ENCODE measurements at places on chromosomes 11 and 22.
A peak's percentile ranks its signal among the peaks of the same experiment; 100 is the strongest.

DNA sequence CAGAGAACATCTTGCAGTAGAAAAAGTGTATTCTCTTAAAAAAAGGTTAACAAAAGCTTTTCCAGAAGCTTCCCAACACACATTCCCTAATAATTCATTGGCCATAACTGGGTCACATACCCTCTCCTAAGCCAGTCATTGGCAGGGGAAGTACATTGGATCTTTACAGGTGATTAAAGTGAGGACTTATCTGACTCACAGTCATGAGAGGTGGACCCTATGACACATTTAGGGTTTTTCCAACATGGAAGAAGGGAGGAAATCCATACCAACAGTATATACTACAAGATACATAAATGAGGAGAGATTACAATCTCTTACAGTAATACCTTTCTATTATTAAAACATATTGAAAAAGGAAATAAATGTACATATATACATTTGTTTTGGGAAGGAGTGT, 72.2 kb downstream of the CCDC73 start:
- H3K4me3 ChIP-seq = no peak overlapping the region
- no peaks in the 10 kb centered on the region for H3K4me1 ChIP-seq
- H3K27ac ChIP-seq = no peak overlapping the region
- H3K36me3 ChIP-seq = no peaks in the 10 kb centered on the region
- H3K27me3 ChIP-seq = no peaks in the 10 kb centered on the region
- no peak for DNase-seq

DNA sequence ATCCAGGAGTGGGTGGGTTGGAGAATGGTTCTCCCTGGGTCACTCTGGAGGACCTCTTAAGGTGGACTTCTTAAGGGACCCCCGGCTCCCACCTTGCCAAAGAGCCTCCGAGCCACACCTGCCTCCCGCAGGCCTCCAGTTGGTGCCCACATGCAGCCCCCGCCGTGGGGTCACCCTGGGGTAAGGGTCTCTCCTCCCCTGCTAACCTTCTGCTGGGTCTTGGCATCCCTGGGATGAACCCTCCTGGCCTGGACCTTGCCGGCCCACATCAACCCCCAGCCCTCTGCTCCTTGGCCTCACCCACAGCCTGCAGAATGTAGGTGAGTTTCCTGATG, 12.5 kb upstream of the MUC6 start:
- no peaks in the 10 kb centered on the region for H3K36me3 ChIP-seq
- no peak overlapping the region for H3K27ac ChIP-seq
- no peaks in the 10 kb centered on the region for H3K27me3 ChIP-seq
- H3K4me1 ChIP-seq = no peaks in the 10 kb centered on the region
- no peak overlapping the region for H3K4me3 ChIP-seq

DNA sequence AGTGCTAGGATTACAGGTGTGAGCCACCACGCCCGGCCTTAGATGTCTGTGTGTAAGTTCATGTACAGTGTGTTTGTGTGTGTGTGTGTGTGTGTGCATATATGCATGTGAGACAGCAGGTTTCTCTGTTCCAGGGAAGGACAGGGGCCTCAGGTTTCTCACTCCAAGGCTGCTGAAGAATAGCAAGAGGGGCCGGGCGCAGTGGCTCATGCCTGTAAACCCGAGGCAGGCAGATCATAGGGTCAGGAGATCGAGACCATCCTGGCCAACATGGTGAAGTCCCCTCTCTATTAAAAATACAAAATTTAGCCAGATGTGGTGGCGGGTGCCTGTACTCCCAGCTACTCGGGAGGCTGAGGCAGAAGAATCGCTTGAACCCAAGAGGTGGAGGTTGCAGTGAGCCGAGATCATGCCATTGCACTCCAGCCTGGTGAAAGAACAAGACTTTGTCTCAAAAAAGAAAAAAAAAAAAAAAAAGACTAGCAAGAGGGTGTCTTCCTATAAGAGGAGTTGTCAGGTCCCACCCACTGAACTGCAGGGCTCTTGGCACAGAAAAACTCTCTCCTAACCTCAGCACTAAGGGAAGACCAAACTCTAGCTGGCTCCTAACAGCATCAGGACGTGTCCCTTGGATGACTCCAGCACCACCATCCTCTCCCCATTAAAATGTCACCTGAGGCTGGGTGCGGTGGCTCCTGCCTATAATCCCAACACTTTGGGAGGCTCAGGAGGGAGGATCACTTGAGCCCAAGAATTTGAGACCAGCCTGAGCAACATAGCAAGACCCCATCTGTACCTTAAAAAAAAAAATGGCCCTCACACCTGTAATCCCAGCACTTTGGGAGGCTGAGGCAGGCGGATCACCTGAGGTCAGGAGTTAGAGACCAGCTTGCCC, 40.0 kb downstream of the TST start:
- H3K4me1 ChIP-seq = no peaks in the 10 kb centered on the region
- H3K27me3 ChIP-seq = no peaks in the 10 kb centered on the region
- no peak overlapping the region for H3K27ac ChIP-seq
- no peak overlapping the region for H3K4me3 ChIP-seq

DNA sequence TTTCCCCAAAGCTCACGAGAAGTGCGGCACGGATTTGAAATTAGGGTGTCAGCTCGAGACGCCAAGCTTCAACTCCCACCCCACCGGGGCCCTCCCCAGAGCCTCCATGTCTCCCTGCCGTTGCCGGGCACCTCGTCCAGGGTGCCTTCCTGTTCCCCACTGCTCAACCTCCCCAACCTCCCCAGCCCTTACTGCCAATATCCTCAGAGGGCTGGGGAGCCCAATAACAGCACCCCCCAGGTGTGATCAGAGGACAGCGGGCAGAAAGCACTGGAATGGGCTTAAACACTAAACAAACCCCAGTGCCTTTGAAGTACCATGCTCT, 1336.4 kb downstream of the TBC1D22A start:
- no peak for DNase-seq
- no peaks in the 10 kb centered on the region for H3K27me3 ChIP-seq
- H3K27ac ChIP-seq = no peak overlapping the region
- peaks cover 10% of the 10 kb centered on the region for H3K4me1 ChIP-seq
- peak overlapping the region; percentile 3 for H3K4me3 ChIP-seq

GRCh38 chr22:43446037-43446803, 34.4 kb downstream of the MPPED1 start:
- H3K27ac ChIP-seq = no peak overlapping the region
- no peak overlapping the region for H3K4me3 ChIP-seq
- H3K27me3 ChIP-seq = no peaks in the 10 kb centered on the region
- no peaks in the 10 kb centered on the region for H3K4me1 ChIP-seq
- no peaks in the 10 kb centered on the region for H3K36me3 ChIP-seq

Data from naive thymus-derived CD4-positive, alpha-beta T cell (primary cell).